ENCODE measurements at places on chromosomes 7 and 10.

GRCh38 chr10:132141526-132142395 is 45.0 kb upstream of the DPYSL4 start:
- DNase-seq, result no peak

GRCh38 chr7:18119985-18120384 is 92.3 kb upstream of the PRPS1L1 start:
- no peak for DNase-seq

DNA sequence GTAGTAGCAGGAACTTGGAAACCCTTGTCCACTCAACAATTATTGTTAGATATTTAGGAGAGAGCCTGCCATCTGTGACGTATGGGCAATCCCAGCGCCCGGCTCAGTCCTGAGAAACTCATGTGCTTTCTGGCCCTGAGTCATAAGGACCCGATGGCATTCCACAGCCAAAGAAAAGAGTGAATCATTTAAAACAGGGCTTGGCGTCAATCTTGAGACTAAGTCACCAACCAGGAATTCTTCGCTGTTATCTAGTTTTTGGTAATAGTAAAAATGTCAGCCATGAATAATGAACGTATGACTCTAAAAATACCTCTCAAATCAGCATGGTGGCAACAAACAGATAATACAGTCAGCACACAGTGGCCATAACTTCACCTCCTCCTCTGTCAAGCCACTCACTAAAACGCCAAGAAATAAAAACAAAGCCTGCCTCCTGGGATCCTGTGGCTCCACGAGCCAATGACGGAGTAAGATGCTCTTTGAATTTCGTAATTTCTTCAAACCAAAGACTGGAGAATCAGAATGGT is 140.8 kb downstream of the ADAM12 start:
- DNase-seq, result no peak

GRCh38 chr7:105678811-105679495 is 97.7 kb upstream of the EFCAB10 start:
- DNase-seq, result no peak

DNA sequence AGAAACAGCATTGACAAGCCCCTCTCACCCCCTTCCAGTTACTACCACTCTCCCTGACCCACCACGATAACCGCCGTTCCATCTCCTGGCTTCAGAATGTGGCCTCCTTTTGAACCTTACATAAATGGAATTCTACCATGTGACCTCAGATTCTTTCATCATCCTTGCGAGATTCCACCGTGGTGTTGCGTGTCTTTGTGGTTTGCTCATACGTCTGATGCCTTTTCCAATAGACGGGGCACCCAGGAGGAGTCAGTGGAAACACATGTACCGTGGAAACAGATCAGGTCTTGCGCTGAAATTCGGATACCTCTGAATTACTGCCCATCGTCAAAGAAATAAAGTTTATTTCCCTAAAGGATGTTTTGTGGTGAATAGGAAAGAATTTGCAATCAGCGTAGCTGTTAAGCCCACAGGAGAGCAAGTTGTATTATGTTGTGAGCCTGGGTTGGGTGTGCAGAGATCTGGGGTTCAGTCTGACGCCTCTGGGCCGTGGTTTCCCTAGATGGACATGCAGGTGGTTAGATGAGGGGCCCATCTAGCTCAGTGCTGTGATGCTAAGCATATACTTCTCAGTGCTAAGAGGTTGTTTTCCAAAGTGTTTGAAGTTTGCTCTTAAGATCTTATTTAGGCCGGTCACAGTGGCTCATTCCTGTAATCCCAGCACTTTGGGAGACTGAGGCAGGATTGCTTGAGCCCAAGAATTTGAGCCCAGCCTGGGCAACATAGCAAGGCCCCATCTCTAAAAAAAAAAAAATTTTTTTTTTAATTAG is 29.1 kb downstream of the GTF2IRD1 start:
- no peak for DNase-seq

DNA sequence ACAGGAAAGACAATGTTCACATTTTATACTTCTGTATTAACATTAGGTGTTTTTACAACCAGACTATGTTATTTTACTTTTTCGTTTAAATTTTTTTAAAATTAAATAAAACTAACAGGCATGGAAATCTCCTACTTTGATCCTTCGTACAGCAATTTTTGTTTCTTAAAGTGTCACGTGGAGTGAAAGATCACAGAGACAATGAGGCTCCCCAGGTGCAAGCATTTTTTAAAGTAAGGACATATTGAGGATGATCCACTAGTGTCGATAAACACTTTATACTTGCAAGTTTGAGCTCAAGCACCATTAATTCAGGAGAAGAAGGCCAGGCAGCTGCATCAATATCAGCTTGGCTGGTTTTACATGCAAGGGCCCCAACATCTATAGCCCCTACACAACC is 68.5 kb upstream of the FAM133B start:
- DNase-seq, result no peak

- DNase-seq, result no peak
Observed at GRCh38 chr7:40151504-40151903, 16.7 kb downstream of the SUGCT start.

- no peak for DNase-seq
Observed at GRCh38 chr10:44417761-44418160, 32.9 kb upstream of the CXCL12 start.

- no peak for DNase-seq
Observed at GRCh38 chr10:92678206-92678605, 11.5 kb upstream of the HHEX start.

- DNase-seq, result no peak
Observed at GRCh38 chr10:12250181-12250580, 54.2 kb downstream of the CDC123 start.

- DNase-seq, result no peak
Observed at GRCh38 chr10:95798096-95798855, 42.3 kb downstream of the ENTPD1 start.

DNA sequence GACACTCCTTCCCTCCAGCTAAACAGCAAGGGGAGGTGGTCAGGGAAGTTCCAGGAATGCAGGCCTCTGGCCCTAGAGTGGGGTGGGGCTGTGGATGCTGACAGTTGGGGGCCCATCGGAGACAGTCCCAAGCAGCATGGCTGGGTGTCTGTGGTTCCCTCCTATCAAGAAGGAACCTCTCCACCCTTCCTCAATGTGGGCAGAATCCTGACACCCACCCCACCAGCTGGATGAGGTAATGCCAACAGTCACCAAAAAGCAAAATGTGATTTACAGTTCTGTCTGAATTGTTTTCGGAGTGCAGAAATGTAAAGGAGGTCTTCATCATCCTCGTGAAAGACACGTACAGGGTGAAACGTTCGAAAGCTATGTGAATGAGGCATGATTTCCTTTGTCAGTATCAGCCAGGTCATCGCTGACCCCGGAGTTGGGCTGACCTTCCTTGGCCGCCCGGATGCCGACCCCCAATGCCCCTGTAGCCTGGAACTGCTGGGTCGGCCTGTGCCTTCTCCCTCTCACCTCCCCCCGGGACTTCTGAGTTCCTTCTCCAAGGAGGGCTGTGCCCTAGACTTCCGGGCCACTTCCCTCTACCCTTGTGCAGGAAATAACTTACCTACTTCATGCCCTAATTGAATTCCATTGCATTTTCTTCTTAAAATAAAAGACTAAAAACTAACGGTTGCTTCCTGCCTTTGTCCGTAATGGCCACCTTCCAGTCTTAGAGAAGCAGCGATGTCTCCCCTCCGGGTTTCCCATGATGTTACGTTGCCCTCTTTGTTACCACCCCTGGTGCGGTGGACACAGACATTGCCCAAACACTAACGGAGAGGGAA is 24.5 kb downstream of the FOXK1 start:
- DNase-seq, result no peak

- no peak for DNase-seq
Observed at GRCh38 chr10:14560791-14561765, 213.6 kb downstream of the FAM107B start.

DNA sequence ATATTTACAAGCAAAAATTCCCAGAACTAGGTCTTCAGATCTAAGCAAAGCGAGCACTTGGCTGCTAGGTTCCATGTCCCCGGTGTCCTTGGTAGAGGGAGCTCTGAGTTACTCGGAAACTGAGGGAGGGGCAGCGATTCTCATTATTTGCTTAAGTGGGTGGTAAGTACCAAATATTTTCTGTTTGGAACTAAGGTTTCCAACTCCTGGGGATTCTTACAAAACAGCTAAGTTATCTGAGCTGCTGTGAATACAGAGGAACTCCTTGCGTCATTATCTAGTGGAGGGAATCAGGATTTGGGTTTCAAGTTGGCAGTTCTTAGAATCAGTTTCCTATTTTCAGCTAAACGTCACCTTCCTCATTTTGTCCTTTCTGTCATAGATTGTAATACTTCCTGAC is 76.8 kb upstream of the IKZF1 start:
- DNase-seq, result no peak

- DNase-seq, result no peak
Observed at GRCh38 chr10:74953214-74953613, 126.8 kb downstream of the KAT6B start.

- DNase-seq, result no peak
Observed at GRCh38 chr7:5491251-5492019, 67.8 kb upstream of the TNRC18 start.

DNA sequence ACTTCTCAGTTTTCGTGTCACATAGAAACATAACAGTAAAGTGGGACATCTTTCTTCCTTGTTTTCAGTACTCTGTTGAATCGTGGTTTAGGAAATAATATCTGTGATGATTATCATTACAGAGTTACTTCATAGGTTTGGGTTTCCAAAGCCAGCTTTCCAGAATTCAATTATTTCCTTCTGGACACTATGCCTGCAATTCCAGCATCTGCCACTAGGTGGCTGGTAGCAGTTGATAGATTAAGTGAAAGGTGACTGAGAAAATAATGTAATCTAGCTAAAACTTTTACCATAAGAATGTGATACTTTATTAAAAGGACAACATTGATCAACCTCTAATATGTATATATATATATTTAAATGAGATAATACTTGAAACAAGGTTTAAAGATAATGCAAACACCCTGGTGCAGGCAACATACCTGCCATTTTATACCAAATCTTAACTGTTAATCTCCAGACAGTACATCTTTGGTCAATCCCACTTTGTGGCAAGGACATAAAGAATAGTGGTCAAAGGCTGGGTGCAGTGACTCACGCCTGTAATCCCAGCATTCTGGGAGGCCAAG is 102.6 kb downstream of the SH3PXD2A start:
- no peak for DNase-seq

DNA sequence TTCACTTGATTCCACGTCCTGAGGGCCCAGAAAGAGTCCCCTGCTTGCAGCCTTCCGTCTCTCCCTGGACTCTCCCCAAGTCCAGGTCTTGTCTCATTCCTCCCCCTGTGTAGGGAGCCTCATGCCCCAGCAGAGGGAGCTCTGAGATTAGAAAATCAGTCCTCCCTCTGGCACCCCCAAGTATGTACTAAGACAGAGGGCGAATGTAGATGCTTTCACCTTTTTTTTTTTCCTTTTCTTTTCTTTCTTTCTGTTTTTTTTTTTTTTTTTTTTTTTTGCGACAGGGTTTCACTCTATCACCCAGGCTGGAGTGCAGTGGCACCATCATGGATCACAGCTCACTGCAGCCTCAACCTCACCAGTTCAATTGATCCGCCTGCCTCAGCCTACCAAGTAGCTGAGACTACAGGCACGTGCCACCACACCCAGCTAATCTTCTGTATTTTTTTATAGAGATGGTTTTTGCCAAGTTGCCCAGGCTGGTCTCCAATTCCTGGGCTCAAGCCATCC is 10.3 kb downstream of the SFXN3 start:
- no peak for DNase-seq

GRCh38 chr7:46589286-46589685 is 668.2 kb upstream of the IGFBP3 start:
- no peak for DNase-seq

GRCh38 chr7:102190776-102191350 is 95.8 kb upstream of the SH2B2 start:
- no peak for DNase-seq

DNA sequence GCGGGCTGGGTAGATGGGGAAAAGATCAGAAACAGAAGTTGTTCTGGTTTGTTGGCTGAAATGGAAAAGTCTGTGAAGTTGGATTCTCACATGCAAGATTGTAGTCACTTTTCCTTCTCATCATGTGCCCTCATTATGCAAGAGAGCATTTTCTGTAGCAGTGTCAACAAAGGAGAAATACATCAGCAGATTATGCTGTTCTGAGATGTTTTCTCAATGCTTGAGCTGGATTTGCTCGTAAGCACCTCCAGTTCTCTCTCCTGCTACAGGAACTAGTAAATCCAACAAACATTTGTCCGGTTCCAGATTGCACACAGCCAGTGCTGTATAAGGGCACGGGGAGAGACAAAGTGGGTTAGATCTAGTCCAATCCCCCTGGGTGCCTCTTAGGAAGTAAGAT is 90.0 kb downstream of the GATA3 start:
- no peak for DNase-seq

DNA sequence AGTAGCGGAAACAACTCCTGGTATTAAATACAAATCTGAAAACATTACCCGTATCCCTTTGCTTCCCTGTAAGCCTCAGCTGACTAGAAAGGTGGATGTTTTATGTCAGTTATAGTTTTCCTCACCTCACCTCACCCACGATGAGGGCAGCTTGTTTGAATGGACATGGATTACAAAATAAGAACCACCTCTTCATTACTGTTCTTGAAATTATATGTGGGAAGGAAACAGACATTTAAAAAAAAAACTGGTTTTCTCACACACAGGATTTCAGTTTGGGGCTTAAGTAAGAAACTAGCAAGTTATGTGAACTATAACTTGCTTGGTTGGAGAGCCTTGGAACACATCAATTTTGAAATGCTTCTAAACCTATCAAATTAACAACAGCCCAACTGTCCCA is 232.9 kb upstream of the CCDC6 start:
- DNase-seq, result no peak

DNA sequence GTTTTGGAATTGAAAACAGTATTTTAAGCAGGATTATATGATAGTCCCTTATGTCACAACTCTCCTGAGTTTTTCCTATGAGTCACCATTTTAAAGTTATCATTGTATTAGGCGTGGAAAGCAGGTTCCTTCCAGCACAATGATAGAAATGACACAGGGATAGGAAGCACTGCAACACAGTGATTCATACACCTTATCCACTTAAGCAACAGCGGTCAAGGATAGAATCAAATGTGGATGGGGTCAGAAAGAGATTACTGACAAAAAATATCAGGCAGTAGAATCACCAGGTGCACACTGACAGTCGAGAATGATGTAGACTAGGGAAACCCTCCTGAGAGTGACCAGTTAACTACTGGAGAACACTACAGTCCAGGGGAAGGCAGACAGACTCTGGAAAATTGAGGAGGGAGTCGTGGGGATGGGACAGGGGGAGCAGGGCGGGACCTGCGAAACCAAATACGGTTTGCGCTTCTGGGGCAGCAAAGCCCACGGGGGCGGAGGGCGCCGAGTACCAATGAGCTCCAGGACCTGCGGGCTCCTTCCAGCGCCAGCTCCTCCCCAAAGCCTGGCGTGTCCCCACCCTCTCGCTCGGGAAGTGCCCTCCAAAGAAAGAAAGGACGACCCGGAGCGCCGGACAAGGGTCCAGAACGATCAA is 479 bp downstream of the PNPLA8 start:
- DNase-seq, result no peak

Data from NCI-H1417 treated with DMSO at 0.1 percent for 48 hours (cell line).